ENCODE measurements at places on chromosomes 16 and 17.

DNA sequence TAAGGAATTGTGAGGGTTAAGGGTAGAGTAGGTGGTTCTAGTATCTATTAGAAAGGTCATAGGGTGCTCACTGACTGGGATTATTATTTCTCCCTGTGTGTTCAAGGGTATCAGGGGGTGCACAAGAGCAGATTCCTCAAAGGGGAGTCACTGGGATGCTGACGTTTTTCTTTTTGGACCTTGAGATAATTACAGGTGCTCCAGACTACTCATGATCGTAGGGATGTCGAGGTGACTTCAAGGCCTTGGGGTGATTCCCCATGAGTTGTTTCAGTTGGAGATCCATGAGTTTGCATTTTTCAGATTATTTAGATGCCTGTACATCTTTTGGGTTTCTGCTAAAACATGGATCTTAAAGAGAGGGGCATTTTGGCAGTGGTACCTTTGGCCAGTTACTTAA is 41.4 kb upstream of the TEKT1 start:
- DNase-seq, result no peak

- no peak for DNase-seq
Measured at GRCh38 chr17:54990118-54990517, 21.6 kb downstream of the STXBP4 start.

GRCh38 chr16:11377154-11377553 is 31.9 kb downstream of the RMI2 start:
- DNase-seq, result no peak

DNA sequence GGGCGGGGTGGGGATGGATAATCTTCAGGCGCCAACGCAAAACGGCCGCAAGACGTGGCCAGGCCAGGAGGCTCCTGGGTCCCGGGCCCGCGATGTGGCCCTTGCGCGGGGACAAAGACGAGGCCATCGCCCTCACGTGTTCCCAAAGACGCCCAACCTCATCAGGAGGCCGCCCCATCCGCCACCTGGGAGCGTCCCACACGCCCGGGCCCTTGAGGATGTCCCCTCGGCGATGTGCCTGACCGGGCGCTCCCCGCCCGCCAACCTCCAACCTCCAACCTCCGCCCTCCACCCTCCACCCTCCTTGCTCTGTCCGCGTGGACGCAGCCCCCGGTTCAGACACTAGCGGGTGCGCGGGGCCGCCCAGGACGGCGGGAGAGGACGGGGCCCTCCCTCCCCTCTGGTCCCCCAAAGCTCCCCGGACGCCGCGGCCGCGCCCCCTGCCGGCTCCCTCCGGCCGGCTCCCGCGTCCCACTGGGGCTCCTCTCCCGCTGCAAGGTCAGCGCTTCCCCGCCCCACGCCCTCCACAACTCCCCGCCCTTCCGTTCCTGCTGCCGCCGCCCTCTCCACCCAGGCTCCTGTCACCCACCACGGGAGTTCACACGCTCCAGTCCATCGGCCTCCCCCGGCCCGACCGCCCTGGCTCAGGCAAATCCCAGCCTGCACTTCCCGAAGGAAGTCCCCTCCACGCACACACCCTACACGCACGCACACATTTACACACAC is 250.8 kb upstream of the RPL38 start:
- DNase-seq, result no peak

DNA sequence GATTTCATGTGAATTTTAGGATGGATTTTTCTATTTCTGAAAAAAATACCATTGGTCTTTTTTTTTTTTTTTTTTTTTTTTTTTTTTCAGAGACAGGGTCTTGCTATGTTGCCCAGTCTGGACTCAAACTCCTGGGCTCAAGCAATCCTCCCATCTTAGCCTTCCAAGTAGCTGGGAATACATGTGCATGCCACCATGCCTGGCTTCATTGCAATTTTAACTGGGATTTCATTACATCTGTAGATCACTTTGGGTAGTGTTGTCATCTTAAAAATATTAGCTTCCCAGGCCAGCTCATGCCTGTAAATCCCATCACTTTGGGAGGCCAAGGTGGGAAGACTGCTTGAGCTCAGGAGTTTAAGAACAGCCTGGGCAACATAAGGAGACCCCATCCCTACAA is 54.8 kb downstream of the TOM1L2 start:
- DNase-seq, result no peak

DNA sequence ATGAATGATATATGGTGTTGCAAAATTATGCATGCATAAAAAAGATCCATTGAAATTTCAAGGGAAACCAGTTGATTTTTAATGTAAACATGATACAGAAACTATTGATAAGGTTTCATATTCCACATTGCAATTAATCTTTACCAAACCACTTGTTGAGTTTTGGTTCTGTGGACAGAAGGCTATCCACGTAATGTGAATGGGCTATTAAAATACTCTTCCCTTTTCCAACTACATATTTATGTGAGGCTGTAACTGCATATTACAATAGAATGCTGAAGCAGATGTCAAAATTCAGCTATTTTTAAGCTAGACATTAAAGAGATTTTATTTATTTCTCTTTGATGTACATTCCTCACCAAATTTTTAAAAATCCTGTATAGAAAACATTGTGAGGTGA is 33.7 kb upstream of the VPS4A start:
- no peak for DNase-seq

DNA sequence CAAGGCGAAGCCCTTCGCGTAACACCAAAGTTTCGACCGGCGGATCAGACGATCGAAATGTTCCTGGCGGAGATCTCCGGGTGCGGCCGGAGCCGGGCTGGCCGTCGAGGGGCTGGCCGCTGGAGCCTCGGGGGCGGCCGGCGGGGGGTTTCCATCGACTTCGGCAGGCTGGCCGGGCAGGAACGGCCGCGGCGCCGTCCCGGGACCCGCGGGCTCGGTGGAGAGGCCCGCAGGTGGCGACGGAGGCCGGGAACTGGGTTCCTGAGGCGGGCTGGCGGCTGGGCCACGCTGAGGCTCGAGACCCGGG is 1.1 kb downstream of the EPOP start:
- no peak for DNase-seq

- no peak for DNase-seq
Measured at GRCh38 chr17:46072998-46073397, 73.9 kb downstream of the STH start.

DNA sequence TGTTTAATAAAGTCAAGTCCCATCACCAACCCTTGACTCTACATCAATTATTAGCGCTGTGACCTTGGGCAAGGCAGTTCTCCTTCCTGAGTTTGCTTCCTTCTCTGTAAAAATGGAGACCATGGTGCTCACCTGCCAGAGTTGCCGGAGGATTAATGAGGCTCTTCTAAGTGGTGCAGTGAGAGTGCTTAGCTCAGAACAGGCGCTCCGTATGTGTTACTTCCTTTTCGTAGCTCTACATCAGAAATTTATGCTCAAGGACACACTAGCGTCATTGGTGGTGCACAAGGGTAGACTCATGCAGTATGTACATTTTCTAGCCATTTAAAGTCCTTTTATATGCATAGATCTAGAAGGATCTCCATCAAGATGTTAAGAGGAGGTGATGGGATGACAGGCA is 17.4 kb upstream of the CMIP start:
- no peak for DNase-seq

- DNase-seq, result no peak
Measured at GRCh38 chr16:4703906-4704305, 10.5 kb downstream of the NUDT16L1 start.

DNA sequence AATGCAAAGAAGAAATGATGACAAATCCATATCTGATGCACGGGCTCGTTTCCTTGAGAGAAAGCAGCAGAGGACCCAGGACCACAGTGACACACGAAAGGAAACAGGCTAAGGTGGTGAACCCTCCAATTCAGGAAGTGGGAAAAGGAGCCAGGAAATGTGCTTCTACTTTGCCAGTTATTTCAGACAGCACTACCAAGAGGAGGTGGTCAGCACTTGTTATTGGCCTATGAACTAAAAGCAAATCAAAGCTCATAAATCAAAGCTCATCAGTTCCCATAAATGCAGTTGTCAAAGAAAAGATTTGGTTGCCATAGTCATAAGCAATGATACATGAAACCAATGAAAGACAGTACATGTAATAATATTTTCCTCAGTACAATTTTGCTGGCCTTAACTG is 12.6 kb upstream of the CLTC start:
- no peak for DNase-seq

- no peak for DNase-seq
Measured at GRCh38 chr16:87058728-87059250, 258.4 kb downstream of the C16orf95 start.

DNA sequence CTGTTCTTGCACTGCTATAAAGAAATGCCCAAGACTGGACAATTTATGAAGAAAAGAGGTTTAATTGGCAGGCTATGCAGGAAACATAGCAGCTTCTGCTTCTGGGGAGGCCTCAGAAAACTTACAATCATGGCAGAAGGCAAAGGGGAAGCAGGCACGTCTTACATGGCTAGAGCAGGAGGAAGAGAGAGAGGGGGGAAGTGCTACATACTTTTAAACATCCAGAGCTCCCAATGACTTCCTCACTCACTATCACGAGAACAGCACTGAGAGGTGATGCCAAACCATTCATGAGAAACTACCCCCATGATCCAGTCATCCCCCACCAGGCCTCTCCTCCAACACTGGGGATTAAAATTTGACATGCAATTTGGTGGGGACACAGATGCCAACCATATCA is 13.3 kb downstream of the WFIKKN2 start:
- DNase-seq, result no peak

GRCh38 chr16:78562650-78563049 is 463.2 kb downstream of the WWOX start:
- DNase-seq, result no peak

GRCh38 chr17:20187049-20187448 is 177.9 kb downstream of the SPECC1 start:
- DNase-seq, result no peak

DNA sequence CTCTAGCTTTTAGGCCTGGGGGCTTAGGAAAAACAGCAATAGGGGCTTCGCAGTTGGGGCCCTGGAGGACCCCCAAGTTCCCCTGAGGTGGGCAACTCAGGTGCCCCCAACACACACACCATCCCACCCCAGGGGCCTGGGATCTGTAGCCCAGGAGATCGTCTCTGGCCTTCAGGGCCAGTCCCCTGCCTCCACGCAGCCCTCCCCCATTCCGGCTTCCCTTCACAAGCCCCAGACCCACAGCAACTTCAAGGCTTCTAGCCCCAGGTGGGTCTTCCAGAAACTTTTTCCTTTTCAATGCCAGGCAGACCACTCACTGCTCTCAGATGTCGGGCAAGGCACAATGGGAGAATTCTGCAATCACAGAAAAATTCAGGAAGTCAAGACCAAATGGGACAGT is 79.4 kb downstream of the C16orf78 start:
- DNase-seq, result no peak

DNA sequence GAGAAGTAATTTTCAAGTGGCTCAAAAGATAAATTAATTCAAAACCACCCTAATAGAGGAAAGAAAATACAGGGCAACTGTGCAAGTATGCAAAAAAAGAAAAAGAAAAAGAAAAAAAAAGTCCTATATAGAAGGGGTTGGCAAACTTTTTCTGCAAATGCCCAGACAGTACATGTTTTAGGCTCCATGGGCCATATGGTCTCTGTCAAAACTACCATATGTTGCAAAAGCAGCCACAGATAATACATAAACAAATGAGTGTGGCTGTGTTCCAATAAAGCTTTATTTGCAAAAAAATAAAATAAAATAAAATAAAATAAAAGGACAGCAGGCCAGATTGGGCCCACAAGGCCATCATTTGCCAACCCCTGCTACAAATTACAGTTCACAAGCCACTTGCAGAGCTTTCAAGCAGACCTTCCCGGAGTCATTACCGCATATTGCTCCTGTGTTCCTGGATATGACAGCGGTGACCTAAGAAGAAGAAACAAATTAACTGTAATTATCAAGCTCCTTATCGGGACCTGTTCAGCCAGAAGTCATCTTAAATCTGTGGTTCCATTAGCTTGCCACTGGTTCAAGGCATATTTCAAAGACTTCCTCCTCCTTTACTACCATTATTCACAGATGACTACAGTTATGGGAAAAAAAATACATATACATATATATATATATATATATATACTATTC is 15.9 kb downstream of the ZC3H7A start:
- DNase-seq, result no peak

DNA sequence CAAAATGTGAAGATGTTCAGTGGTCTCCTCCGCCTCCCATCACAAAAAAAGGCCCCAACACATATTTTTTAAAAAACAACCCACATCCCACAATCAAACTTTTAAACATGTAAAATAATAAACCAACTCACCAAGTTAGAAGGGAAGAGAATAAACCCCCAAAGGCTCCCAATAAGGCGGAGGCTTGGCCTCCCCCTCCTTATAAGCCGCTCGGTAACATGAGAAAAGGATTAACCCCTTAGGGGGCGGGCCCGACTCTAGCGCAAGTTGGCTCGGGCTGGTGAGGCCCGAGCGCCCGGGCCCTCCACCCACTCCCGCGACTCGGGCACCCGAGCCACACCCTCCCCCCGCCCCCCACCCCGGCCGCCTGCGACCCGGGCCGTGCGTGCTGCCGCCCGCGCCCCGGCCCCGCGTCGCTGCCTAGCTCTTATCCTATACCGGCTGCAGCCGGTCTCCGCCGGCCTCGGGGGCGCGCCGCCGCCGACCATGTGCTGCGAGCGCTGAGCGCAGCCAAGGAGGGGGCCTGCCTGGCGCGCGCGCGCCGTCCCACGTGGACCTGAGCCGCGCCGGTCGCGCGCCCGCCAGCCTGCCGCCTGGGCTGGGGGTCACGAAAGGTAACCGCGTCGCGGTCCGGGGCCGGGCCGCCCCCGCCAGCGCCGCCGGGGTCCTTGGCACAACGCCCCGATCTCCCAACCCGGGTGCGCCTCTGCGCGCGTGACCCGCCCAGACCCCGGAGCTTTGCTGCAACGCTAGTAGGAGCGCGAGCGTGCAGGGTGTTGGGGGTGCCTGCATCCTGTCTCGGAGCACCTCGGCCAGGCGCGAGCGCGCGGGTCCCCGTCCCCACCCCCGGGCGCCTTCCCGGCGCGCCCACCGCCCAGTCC is at the start of the genes ARSG and SLC16A6:
ARSG (plus strand) TSS at position 541 of the 881 bp plus-strand sequence. CDS start 15,999 bp downstream, outside the sequence.
SLC16A6 (minus strand) TSS at position 173 of the 881 bp plus-strand sequence. CDS start 12,807 bp downstream, outside the sequence.
- DNase-seq, result peak; percentile 57

DNA sequence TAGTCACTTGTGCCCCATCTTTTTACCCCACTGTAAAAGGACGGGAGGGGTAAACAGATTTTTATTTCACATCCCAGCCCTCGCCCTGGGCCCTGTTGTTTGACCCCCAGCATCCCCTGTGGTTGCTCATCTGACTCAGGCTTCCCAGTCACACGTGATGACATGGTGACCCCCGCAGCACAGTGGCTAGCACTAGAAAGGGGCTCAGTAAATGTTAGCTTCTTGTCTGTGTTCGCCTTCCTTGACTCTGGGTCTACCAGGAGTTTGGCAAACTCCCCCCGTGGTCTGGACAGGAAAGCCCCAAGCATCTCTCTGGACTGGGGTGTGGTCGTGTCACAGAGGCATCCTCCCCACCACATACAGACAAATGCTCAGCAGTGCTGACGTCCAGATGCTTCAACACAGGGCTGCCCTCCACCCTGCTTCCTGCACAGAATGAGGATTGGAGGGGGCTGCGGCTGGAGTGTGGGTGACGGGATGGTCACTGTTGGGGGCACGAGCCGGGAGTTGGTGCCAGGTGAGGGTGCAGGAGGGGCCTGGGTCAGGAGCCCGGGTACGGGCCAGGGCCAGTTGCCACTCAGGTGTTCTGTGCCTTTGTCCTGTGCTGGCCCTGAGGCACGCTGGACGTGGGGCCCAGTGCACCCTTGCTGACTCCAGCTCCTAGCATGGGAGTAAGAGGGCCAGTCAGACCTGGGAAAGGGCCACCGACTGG is 69.1 kb downstream of the METRNL start:
- DNase-seq, result no peak

Measured in mucosa of gallbladder (tissue), 1 donor.